Vagina (tissue), 2 donors: ENCODE measurements at places on chromosomes 12 and 14.

DNA sequence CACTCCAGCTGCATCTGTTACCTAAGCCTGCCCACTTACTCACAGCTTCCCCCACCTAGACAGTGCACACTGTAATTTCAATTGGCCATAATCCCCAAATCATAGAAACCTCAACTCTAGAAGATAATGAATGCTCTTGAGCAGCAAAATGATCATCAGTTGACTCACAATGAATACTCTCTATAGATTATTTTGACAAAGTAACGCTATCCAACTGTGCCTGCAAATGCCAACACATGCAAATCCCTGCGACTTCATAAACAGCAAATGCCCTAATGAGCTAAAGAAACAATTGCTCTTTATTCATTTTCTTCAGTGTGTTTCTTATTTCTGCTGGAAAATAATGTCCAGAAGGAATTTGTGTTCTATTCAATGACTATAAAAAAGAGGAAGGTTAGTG lies 319.5 kb downstream of the PAWR start:
- DNase-seq = no peak

- DNase-seq = no peak
Measured at GRCh38 chr12:77294016-77294415, 228.6 kb upstream of the E2F7 start.

DNA sequence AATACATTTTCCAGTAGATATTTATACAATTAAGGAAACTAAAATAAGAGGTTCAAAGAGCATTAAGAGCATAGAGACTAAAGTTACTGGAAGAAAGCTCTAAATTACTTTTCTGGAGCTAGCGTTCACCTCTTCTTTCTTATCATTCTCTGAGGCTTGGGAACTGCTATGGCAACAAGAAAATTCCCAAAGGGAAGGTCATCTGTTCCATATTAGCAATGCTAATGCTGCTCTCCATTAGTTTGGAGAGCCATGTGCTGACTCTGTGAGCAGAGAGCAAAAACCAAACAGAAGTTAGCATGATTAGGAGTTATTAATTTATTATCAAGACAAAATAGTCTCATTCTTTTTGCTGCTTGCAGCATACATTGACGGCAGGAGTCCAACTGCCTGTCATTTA lies 143.1 kb upstream of the SLC16A7 start:
- no peak for DNase-seq

GRCh38 chr12:62468397-62468796 lies 1.8 kb downstream of the MON2 start:
- DNase-seq = no peak

GRCh38 chr12:52130711-52131110 lies 51.2 kb downstream of the SMIM41 start:
- DNase-seq = peak; percentile 72

DNA sequence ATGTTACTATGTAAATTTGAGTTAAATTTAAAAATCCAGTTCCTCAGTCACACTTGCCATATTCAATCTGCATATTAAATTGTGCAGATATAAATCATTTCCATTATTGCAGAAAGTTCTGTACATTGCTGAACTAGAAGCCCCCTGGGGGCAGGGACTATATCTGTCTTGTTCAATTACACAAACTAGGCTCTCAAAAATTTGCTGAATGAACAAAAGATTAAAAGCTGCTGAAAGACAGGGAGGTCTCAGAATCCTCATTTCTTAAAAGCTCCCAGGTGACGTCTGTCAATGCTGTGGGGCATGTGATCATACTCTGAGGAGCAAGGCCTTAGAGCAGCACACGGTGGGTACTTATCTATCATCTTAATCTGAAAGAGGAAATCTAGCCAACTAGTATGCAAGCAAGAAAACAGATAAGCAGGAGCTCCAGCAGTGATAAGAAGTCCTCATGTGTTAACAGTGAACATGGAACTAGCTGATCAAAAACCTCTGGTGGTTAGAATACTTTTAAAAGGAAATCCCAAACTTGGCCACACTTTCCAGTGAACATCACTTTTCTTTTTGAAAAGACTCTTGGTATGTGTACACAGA lies 60.5 kb downstream of the APPL2 start:
- no peak for DNase-seq

GRCh38 chr12:49534731-49535278 lies 4.0 kb upstream of the KCNH3 start:
- DNase-seq = peak; percentile 42

DNA sequence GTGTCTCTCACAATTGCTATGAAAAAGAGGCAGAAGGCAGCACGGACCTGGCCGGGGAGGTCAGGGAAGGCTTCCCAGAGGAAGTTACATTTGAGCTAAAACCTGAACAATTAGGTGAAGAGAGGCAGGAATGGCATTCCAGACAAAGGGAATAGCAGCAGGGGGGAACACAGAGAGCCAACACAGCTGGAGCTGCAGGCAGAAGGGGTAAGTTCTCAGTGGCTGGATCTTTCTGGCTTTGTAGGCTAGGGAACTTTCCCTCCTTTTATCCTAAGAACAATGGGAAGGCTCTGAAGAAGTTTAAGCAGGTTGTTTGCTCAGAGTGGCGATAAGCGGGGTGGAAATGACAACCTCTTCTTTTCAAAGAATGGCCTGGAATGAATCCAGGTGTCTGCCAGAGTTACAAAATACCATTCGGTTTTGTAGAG lies 100.0 kb downstream of the PRIMA1 start:
- DNase-seq = no peak

GRCh38 chr12:51994959-51995358 lies 11.8 kb upstream of the TAMALIN start:
- DNase-seq = no peak

- no peak for DNase-seq
Measured at GRCh38 chr14:64997108-64997794, 10.6 kb downstream of the FNTB start.

GRCh38 chr12:3005736-3006135 lies 46.5 kb downstream of the TEAD4 start:
- no peak for DNase-seq

DNA sequence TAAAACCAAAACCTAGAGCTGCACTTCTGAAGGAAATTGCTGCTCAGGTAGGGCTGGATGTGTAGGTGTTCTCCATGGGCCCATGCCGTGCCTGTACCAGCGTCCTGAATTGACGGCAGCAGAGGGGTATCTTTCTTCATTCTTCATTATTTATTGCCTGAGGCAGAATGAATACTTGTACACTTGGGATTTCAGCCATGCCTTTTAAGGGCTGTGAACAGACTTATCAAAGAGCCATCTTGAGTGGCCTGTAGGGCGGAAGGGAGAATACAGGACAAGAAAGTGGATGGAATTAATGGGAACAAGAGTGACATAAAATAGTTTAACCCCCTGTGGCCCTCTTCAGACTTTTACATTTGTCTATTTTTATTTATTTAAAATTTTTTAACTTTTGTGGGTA lies 61.4 kb downstream of the RASSF3 start:
- DNase-seq = no peak

- DNase-seq = no peak
Measured at GRCh38 chr14:89349171-89350008, 67.6 kb downstream of the FOXN3 start.

- DNase-seq = no peak
Measured at GRCh38 chr12:69651922-69652321, 41.2 kb upstream of the LRRC10 start.

DNA sequence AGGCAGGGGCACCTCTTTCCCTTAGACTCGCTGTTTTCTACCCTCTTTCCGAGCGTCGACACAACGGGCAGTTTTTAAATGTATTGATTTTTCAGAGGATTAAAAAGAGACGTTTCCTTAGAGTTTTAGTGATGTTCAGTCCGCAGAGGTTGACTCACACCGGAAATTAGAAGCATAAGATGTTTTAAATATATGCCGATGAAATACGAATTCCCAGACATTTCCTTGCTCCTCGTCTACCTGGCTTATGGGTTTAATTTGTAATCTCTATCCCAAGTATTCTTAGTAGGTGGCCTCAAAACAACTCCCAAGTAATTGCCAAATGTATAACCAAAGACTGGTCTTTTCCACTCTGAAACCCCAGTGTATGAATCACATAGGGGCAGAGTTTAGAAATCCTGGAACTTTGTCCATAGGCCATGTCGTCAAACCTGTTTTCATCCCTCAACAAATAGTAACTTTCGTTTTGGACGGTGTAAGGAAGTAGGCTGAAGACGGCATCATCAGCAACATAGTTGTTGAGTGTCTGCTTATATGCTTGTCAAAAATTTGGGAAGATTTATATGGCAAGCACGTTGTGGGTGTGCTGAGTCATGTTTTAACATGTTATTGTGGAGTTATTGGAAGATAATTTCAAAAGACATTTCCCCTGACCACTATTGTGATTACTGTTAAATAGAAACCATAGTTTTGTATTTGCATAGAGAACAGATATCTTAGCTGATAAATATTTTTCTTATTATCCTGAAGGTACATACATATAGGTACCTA lies 824 bp downstream of the TBK1 start:
- no peak for DNase-seq

DNA sequence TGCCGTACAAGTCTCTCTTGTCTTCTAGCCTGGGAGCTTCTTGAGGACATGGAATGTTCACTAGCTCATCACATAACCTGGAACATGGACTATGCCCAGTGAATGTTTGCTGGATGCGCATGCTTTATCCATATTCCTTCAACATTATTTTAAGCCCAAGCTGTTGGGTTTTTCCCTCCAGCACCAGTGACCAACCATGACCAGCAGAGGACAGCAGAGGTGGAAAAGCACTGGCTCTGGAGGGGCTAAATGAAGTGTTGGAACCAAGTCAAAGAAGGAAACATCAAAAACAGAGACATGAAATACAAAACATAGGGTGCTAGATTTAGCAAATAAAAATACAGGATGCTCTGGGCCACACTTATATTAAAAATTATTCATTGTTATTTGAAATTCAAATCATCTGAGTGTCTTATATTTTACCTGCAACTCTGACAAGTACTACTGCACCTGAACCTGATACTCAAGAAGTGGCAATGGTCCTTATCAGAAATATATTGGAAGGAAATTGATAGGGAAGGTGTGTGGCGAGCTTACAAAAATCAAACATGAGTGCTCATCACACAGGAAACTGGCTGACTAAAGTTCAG lies 23.1 kb upstream of the HELB start:
- DNase-seq = no peak

GRCh38 chr12:563787-564298 lies 99.4 kb downstream of the NINJ2 start:
- no peak for DNase-seq
